ENCODE measurements at places on chromosomes 16 and 17. TPM values are rescaled to one million over a fixed set of nuclear protein-coding genes. Genes with fewer than 3 reads are reported as not detected.

GRCh38 chr17:82600731-82601446, 47.4 kb downstream of the WDR45B start:
- H3K27me3 ChIP-seq: no peaks in the 10 kb centered on the region
- H3K27ac ChIP-seq: no peak overlapping the region
- H3K4me1 ChIP-seq: no peaks in the 10 kb centered on the region
- no peak for DNase-seq
- no peak overlapping the region for H3K4me3 ChIP-seq

DNA sequence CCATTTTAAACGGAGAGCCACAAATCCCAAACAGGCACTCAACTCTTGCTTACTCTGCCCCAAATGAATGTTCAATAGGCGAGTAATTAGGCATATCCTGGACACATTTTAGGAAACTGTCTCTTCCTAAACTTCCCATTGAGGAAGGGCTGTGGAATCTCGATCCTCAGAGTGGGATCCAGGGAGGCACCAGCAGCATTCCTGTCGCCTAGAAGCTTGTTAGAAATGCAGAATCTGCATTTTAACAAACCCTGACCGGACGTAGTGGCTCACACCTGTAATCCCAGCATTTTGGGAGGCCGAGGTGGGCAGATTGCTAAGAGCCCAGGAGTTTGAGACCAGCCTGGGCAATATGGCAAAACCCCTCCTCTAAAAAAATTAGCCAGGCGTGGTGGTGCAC, 95.6 kb downstream of the GAS7 start:
- peaks cover 11% of the 10 kb centered on the region for H3K27me3 ChIP-seq
- no peaks in the 10 kb centered on the region for H3K4me1 ChIP-seq
- DNase-seq: no peak
- no peak overlapping the region for H3K27ac ChIP-seq
- H3K4me3 ChIP-seq: no peak overlapping the region
- H3K36me3 ChIP-seq: no peaks in the 10 kb centered on the region

GRCh38 chr16:29985271-29985811, 10.1 kb downstream of the HIRIP3 start:
- no peak overlapping the region for H3K27ac ChIP-seq
- no peak for DNase-seq
- H3K27me3 ChIP-seq: no peaks in the 10 kb centered on the region
- peaks cover 69% of the 10 kb centered on the region for H3K36me3 ChIP-seq

DNA sequence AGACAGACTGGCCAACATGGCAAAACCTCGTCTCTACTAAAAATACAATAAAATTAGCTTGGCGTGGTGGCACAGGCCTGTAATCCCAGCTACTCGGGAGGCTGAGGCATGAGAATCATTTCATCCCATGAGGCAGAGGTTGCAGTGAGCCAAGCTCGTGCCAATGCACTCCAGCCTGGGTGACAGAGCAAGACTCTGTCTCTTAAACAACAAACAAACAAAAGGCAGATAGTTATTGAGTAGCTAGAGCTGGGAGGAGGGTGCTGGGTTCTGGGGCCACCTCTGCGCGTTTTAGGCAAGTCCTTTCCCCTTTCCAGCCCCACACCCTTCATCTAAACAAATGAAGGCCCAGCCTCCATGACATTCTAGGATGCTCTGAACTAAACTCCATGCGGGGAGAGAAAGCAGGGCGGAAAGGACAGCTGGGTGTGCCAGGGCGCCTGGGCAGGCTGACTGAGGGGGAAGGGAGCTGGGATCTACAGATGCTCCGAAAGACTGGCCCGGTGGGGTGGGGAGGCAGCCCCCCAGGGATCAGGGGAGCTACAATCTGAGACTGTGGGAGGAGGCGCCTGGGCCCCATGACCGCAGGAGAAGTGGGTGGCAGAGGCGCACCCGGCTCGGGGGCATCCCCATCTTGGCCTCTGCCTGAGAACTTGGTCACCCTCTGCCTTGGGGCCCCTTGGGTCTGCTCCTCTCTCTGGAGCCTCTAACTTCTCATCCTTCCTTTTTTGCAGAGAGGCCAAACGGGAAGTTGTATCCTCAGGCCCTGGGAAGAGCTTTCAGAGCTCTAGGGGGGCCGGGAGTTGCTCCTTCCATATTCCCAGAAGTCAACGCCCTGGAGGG, 910 bp downstream of the ITGAL start:
- DNase-seq: no peak
- H3K27me3 ChIP-seq: no peaks in the 10 kb centered on the region
- no peaks in the 10 kb centered on the region for H3K36me3 ChIP-seq

GRCh38 chr16:79651363-79651762, 50.8 kb upstream of the MAF start:
- peak; percentile 96 for DNase-seq
- H3K27me3 ChIP-seq: no peaks in the 10 kb centered on the region
- H3K36me3 ChIP-seq: no peaks in the 10 kb centered on the region
- H3K27ac ChIP-seq: peak overlapping the region; percentile 31

- peaks cover 6% of the 10 kb centered on the region for H3K36me3 ChIP-seq
- no peaks in the 10 kb centered on the region for H3K27me3 ChIP-seq
- H3K4me3 ChIP-seq: peak overlapping the region; percentile 52
- no peak overlapping the region for H3K27ac ChIP-seq
- peaks cover 34% of the 10 kb centered on the region for H3K4me1 ChIP-seq
Measured at GRCh38 chr17:921161-921560, 58.4 kb downstream of the NXN start.

GRCh38 chr16:70380248-70380918, 33.7 kb downstream of the DDX19A start:
- peak overlapping the region; percentile 83 for H3K27ac ChIP-seq
- peak overlapping the region; percentile 90 for H3K4me3 ChIP-seq
- no peaks in the 10 kb centered on the region for H3K27me3 ChIP-seq
- peak; percentile 79 for DNase-seq
- H3K36me3 ChIP-seq: peaks cover 54% of the 10 kb centered on the region

- H3K27ac ChIP-seq: no peak overlapping the region
- H3K27me3 ChIP-seq: no peaks in the 10 kb centered on the region
- H3K36me3 ChIP-seq: peaks cover 91% of the 10 kb centered on the region
- peak; percentile 65 for DNase-seq
- peaks cover 19% of the 10 kb centered on the region for H3K4me1 ChIP-seq
- no peak overlapping the region for H3K4me3 ChIP-seq
Measured at GRCh38 chr17:28760601-28761562, 17.1 kb downstream of the TRAF4 start.

- H3K27ac ChIP-seq: no peak overlapping the region
- no peaks in the 10 kb centered on the region for H3K36me3 ChIP-seq
- H3K27me3 ChIP-seq: no peaks in the 10 kb centered on the region
- peak; percentile 15 for DNase-seq
- peaks cover 9% of the 10 kb centered on the region for H3K4me1 ChIP-seq
Measured at GRCh38 chr16:86901483-86901882, 323.1 kb downstream of the FOXL1 start.

The ABI3 gene
- not detected for total RNA-seq

The TLCD2 gene
- total RNA-seq: 2.5 TPM

The CWC25 gene
- total RNA-seq: 23.4 TPM

The CFAP52 gene
- not detected for total RNA-seq

The HEATR3 gene
- 13.3 TPM for total RNA-seq

The ORC6 gene
- 23.2 TPM for total RNA-seq
